AG04450 (cell line): ENCODE measurements at places on chromosomes 4 and X. TPM values are rescaled to one million over a fixed set of nuclear protein-coding genes. Genes with fewer than 3 reads are reported as not detected.

- DNase-seq = no peak
Observed at GRCh38 chr4:168515222-168516011, 18.6 kb downstream of the PALLD start.

DNA sequence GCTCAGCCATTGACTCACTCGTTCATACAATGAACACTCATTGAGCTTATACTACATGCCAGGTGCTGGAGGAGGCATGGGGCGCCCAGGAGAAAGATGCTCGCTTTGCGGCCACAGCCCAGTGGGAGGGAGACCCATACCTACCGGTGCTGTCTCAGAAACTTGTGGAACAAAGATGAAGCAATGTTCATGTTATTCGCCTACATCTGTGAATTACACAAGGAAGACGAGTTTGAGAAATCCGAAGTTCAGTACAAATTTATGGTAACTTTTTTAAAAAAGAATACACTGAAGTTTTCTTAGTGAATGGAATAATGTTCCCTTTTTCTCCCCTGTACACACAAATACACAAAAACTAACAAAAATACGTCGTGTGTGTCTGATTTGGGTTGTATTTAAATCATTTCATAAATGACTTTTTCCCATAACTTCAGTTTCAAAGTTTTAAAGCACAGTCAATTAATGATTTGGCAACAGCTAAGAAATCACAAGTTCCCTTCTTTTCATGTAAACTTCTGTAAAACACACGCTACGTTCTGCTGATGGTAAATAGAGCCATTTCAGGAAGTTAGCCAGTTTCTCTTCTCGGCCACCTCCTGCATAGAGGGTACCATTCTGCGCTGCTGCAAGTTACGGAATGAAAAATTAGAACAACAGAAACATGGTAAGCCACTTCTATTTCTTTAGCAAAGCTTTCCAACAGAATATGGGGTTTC, at the start of gene TLR8:
Gene TLR8, plus strand, starts transcription at position 575 of the 716 bp plus-strand sequence. Its CDS starts 87 bp downstream, at position 662.
- DNase-seq = no peak

GRCh38 chrX:42375086-42375485, 402.9 kb downstream of the PPP1R2C start:
- no peak for DNase-seq

HDX gene
- 3.8 and 5.1 TPM in 2 replicates for polyA plus RNA-seq

- DNase-seq = no peak
Observed at GRCh38 chr4:19880206-19880605, 371.5 kb upstream of the SLIT2 start.

AMTN gene
- polyA plus RNA-seq = not detected in 2 replicates

ODAPH gene
- polyA plus RNA-seq = not detected in 2 replicates

MAGEA11 gene
- polyA plus RNA-seq = not detected in 2 replicates

IDH3G gene
- polyA plus RNA-seq = 42.8 and 60.7 TPM in 2 replicates
